ENCODE measurements at places on chromosomes 16 and 17.

DNA sequence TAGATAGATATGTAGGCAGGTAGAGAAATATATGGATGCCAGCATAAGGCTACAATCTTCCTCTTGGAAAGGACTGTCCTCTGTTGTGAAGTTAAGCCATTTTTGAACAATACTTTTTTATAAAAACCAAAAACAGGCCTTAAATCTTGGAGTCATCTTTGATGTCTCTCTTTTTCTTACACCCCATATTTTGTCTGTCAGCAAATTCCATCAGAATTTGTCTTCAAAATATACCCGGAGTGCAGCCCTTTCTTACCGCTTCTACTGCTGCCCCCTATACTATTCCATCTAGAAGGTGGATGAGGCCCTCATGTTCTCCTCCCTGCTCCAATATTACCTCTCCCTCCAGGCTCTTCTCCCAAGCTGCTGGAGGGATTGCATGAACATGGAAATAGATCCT is 326.5 kb downstream of the HAPSTR1 start:
- DNase-seq, result no peak

DNA sequence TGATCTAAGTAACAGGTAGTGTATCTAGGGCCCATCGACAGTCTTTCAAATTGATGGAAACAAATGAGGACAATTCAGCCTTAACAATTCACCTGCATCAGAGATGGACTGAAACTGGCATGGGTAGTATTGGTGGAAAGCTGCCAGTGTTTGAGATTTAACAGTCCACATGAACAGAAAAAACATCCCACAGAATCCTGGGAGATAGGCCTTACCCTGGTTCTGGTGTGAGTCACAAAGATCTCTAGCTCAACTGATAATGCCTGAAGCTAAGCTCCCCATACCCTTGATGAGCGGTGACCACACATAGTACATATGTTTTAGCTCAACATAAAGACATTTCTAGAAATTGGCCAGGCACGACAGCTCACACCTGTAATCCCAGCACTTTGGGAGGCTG is 21.9 kb downstream of the CRK start:
- DNase-seq, result no peak

- DNase-seq, result no peak
Measured at GRCh38 chr17:63639125-63639524, 16.9 kb downstream of the MAP3K3 start.

- DNase-seq, result no peak
Measured at GRCh38 chr17:855569-855968, 73.4 kb downstream of the MRM3 start.

DNA sequence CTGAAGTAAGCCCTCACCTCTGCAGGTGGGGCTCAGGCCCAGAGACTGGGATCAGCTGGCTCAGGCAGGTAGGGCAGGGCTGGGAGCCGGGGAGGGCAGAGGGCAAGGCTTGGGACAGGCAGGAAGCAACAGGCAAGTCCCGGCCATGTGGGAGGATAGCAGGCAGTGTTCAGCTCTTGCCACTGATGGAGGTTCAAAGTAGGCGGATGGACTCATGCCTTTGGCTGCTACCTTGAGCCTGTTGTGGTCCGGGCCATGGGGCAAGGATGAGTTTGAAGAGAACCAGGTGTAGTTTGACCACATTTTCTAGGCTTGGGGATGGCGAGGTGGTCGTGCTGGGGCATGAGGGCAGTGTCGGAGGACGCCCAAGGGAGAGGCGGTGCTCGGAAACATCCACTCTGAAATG is 2.7 kb downstream of the PRCD start:
- no peak for DNase-seq

DNA sequence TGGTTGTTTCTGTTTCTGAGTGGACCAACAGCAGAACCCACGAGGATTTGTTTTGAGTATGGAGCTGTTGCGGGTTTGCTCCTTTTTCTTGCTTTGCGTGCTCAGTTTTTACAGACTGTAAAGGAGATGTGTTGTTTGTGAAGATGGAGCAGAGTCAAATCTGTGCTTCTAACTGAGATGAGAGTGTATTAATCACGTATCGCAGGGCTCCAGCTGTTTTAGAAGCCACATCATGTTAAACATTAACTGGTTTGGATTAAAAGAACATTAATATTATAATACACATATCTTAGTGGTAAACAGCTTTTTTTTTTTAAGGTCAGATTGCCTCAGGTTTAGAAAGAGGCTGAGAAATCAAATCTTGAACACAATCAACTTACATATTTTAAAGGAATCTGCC is 69.4 kb downstream of the YPEL2 start:
- no peak for DNase-seq

Measured in DND-41 (cell line).